ENCODE measurements at places on chromosomes 12 and 14. TPM values are rescaled to one million over a fixed set of nuclear protein-coding genes. Genes with fewer than 3 reads are reported as not detected.

Gene GPR84
- not detected for total RNA-seq

Gene GPD1
- total RNA-seq: 0.24 TPM

Gene C12orf76
- total RNA-seq: 8.7 TPM

Gene RHEBL1
- total RNA-seq: 5.6 TPM

Gene RFX4
- not detected for total RNA-seq

Gene ASCL4
- not detected for total RNA-seq

Gene IL26
- not detected for total RNA-seq

Gene ATP23
- total RNA-seq: 4.7 TPM

Gene KIF26A
- total RNA-seq: 0.25 TPM

Gene GON7
- total RNA-seq: 1.4 TPM

Gene COA8
- 11.6 TPM for total RNA-seq

- DNase-seq: no peak
Observed at GRCh38 chr12:843609-844008, 91.2 kb downstream of the WNK1 start.

DNA sequence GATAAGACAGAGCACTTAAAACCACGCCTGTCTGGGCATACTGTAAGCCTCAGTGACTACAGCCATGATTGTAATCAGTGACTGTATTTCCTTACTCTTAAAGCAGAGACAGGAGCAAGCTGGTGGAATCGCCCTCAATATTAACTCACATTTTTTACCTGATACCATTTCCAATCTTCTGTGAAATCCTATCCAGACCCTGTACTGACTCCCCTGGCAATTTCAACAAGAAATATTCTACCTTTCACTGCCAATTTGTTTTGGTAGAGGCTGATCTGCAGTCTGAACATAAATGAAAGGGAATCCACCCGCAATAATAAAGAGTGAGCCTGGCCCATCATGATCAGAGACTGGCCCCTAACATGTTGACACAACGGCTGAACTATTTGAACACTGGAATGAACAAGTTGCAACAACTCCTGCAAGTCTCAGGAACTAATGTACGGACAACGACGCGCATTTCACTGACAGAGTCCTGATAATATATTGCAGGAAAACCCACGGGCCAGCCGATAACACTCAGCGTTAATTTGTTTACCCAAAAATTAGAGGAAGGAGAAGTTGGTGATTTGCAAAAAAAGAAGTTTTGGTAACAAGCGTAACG is 195.5 kb upstream of the BTG1 start:
- no peak for DNase-seq

- no peak for DNase-seq
Observed at GRCh38 chr12:479161-479560, 19.4 kb downstream of the B4GALNT3 start.

DNA sequence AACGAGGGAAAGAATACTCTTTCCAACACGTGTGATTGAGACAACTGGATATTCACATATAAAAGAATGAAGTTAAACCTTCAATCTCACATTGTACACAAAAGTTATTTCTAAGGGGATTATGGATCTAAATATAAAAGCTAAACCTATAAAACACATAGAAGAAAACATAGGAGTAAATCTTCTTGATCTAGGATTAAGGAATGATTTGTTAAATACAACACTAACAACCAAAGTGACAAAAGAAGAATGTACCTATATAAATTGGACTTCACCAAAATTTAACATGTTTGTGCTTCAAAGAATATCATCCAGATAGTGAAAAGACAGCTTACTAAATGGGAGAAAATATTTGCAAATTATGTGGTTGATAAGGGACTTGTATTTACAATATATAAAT is 36.9 kb upstream of the DLGAP5 start:
- DNase-seq: no peak

GRCh38 chr12:116600959-116601918 is 42.1 kb downstream of the MAP1LC3B2 start:
- DNase-seq: peak; percentile 14

DNA sequence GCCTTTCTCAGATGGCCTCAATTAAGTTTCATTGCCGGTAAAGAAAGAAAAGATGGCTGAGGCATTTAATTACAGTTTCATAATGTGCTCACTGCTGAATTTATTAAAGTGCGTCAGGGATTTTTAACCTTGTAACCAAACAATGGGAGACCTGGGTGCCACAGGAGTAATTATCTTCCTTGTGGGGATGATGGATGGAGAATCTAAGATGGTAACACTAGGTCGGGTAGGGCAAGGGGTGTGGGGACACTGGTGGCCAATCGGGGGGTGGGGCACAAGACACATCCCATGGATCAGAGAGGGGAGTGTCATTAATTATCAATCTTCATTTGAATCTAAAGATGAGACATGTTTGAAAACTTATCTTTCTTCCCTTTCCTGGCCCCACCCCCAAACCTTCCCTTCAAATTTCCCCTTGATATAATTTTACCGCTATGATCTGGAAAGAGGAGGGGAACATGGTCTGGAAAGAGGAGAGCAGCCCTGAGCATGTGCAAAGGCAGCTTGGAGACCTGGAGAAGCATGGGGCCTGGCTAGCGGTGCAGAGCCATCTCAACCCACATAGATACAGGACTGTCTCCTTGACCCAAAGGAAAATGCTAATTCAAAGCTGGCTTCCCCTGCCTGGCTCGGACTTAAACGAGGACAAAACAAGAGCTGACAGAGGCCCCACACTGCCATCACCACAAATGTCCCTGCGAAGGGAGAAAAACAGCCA is 231.3 kb upstream of the NOS1 start:
- DNase-seq: no peak

DNA sequence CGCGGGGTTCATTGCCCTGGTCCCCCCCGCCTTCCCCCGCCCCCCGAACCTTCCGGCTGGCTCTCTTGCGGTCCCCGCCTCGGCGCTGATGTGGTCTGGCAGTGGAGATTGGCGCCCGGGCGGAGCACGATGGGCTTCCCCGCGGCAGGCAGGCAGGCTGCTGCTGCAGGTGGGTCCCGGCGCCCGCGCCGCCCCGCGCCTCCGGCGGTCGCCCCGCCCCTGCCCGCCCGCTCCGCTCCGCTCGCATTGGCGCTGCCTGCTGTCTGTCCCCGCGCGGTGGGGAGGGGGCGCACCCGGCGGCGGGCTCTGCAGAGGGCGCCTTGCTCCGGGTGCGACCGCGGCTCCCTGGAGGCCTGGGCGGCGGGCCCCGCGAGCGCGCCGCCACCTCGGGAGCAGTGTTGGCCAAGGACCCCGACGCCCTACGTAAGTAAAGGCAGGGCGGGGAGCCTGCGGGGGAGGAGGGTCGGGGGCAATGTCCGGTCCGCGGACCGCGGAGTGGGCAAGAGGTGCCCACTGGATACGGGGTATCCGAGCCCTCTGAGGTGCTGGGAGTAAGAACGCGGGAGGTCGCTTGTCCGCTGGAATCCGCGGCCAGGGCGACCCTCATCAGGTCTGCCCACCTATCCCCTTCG is at the start of gene AKAP5:
Gene AKAP5 (plus strand): TSS at position 309 of the 632 bp plus-strand sequence. CDS start 2,896 bp downstream, outside the sequence.
- peak; percentile 42 for DNase-seq

DNA sequence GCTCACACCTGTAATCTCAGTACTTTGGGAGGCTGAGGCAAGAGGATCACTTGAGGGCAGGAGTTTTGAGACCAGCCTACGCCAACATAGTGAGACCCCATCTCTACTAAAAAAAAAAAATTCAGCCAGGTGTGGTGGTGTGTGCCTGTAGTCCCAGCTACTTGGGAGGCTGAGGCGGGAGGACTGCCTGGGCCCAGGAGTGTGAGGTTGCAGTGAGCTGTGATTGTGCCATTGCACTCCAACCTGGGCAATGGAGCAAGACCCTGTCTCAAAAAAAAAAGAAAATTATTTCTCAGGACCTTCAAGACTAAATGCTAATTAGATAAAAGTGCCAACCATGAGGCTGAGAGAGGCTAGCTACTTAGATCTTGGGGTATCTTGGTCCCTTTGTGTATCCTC is 23.5 kb downstream of the OTUB2 start:
- DNase-seq: no peak

GRCh38 chr12:51351913-51352532 is 5.5 kb upstream of the CELA1 start:
- peak; percentile 37 for DNase-seq

GRCh38 chr12:117361347-117361751 is at the start of gene NOS1:
NOS1 (minus strand) TSS chr12:117361626; CDS start chr12:117331069, 30,557 bp downstream.
- no peak for DNase-seq

GRCh38 chr14:31118892-31119291 is 88.7 kb downstream of the HECTD1 start:
- DNase-seq: no peak

- DNase-seq: no peak
Observed at GRCh38 chr12:97758586-97758985, 296.0 kb downstream of the RMST start.

- DNase-seq: no peak
Observed at GRCh38 chr12:19025582-19025981, 104.0 kb upstream of the PLEKHA5 start.

DNA sequence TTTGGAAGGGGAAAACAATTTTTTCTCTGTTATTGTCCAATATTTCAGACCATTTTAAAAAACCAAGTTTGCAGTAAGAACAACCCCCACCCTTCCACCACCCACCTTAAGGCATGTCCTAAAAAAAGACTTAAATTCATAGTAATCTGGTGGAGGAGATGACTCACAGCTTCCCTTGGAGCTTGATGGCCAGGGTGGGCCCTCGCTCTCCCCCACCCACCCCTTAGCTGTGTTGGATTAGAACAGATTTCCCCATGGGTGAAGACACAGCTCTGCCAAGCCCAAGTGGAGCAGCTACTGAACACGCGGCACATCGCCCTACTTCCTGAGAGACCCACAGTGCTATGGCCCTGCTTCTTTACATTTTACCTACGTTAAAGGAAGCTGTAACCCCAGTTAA is 140.3 kb downstream of the GCH1 start:
- DNase-seq: no peak

GRCh38 chr12:24718617-24719016 is 230.3 kb downstream of the BCAT1 start:
- DNase-seq: no peak

- no peak for DNase-seq
Observed at GRCh38 chr14:99670361-99671234, 13.5 kb upstream of the CYP46A1 start.

DNA sequence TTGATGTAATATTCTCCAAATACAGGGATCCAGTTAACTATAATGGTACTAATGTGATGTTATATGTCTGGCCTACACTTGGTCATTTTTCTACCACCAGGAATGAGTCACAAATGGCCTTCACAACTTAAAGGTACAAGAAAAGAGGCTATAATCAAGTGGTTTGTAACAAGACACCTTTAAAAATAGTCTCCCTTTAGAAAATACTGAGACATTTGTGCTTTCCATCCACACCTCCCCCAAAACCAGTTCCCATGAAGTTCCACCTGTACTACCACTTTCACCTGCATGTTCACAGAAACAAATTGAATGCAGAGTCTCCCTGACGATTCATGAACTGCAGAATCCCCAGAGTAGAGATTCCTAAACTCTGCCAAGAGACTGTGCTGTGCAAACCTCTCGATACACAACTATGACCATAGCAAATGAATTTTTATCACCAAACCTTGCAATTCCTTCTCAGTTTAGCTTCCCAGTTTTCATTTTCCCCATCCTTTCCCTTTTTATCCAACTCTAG is 6.0 kb downstream of the BTG1 start:
- no peak for DNase-seq

- DNase-seq: no peak
Observed at GRCh38 chr12:1567852-1568251, 26.5 kb downstream of the FBXL14 start.

- no peak for DNase-seq
Observed at GRCh38 chr14:29941401-29941800, 13.8 kb upstream of the PRKD1 start.

GRCh38 chr12:70788774-70789173 is 131.8 kb downstream of the PTPRR start:
- no peak for DNase-seq

GRCh38 chr12:98224584-98225221 is 290.7 kb upstream of the TMPO start:
- DNase-seq: no peak

DNA sequence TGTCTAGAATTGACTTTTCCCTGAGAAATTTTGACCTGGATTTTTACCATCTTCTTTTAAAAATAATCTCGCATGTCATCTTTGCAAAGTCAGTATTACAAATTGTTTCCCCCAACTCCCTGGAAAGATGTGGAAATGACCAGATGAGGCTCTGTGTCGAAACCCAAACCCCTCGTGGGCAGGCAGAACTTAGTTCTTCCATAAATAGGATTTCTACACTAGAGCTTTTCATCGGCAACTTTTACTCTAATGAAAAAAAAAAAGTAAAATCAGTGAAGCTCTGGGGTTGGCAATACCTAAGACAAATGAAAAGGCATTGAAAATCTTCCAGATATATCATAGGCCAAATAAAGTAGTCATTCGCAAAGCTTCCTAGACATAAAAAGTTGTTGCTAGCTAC is 17.0 kb downstream of the SSPN start:
- DNase-seq: no peak
